ENCODE measurements at places on chromosomes 1 and 21.

DNA sequence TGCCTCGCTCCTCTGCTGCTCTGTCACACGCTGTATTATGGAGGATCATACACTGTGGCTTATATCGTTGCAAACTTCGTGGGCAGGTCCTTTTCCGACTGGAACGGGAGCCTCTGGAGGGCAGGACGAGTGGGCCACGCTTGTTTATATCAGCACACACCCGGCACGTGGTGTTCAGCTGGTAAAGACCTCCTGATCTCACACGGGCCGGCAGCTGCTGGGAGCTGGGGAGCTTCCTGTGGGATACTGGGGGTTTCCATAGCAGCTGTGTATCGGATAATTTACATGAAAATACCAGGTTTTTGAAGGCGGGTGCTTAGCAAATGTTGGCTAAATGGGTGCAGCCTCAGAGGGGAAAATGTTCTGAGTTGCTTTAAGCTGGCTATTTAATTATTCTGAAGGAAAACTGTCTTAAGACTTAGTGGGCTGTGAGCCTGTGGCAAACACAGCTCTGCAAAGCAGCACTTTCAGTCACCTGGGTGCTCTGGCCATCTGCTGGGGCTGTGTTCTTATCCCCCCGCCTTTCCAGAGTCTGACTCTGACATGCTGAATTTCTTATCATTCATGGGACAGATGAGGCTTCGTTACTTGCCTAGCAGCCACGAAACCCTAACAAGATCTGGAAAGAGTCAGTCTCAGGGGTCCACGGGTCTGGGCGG is 103.6 kb upstream of the GCLM start:
- no peak for DNase-seq

DNA sequence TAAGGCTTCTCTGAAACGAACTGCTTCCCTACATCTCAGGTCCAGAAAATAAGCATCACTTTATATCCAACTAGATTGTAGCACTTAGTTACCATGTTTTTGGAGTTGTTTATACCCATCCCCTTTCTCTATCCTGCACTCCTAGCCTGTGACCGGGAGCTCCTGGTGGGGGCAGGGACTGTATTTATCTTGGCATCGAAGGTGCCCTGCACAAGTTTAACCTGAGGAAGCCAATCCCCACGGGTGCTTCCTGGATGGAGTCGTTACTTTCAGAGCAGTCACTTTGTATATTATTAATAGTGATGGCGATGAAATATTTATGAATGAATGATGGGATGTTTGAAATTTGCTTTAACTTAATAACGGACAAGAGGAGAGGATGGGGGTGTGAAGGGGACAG is 73.9 kb downstream of the KLHDC7A start:
- DNase-seq: no peak

GRCh38 chr1:47962750-47963492 is 34.3 kb downstream of the TRABD2B start:
- DNase-seq: no peak

GRCh38 chr1:42176902-42177519 is 12.5 kb upstream of the GUCA2A start:
- peak; percentile 48 for DNase-seq

DNA sequence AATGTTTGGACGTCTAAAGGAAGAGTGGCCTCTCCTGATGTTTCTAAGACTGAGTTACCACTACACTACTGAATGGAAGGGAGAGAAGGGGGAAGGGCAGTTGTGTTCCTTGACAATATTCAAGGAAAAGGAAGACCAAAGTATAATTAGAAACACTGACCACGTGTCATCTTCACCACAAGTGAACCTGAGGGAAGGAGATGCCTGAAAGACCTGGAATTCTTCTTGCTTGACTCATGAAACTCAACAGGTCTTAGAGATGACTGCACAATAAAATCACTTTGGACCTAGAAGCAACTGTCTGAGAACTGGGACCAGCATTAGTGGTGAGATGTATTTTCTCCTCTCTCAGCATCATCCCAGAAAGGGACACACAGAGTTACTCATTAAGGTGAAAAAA is 56.7 kb downstream of the PTPN14 start:
- no peak for DNase-seq

All from suppressor macrophage treated with lipopolysaccharide for 1 hour (primary cell).